Stimulated activated CD4-positive, alpha-beta T cell treated with anti-CD3 and anti-CD28 coated beads, Interleukin-15, amount 100 ng/mL, for 1 hour (primary cell): ENCODE measurements at places on chromosomes 7 and 10.

GRCh38 chr10:114279901-114280644, 41.0 kb downstream of the VWA2 start:
- DNase-seq = no peak

GRCh38 chr10:131239450-131239849, 72.1 kb downstream of the TCERG1L start:
- DNase-seq = no peak

DNA sequence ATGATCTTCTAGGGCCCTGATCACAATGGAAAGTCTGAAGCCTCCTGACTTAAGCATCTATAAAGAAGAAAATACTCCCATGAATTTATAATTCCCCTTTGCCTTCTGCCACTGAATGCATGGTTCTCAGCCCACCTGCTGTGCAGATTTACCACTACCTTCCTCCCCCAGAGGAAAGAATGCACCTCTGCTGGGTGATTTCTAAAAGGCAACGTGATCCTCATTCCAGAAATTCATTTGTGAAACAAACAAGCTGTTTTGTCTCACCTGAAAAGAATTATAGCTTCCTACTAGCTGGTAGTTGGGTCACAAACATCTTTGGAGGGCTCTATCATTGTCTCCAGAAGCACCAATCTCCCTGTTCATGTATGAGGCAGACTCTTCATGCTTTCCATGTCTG, 320.2 kb downstream of the CDC14C start:
- no peak for DNase-seq

DNA sequence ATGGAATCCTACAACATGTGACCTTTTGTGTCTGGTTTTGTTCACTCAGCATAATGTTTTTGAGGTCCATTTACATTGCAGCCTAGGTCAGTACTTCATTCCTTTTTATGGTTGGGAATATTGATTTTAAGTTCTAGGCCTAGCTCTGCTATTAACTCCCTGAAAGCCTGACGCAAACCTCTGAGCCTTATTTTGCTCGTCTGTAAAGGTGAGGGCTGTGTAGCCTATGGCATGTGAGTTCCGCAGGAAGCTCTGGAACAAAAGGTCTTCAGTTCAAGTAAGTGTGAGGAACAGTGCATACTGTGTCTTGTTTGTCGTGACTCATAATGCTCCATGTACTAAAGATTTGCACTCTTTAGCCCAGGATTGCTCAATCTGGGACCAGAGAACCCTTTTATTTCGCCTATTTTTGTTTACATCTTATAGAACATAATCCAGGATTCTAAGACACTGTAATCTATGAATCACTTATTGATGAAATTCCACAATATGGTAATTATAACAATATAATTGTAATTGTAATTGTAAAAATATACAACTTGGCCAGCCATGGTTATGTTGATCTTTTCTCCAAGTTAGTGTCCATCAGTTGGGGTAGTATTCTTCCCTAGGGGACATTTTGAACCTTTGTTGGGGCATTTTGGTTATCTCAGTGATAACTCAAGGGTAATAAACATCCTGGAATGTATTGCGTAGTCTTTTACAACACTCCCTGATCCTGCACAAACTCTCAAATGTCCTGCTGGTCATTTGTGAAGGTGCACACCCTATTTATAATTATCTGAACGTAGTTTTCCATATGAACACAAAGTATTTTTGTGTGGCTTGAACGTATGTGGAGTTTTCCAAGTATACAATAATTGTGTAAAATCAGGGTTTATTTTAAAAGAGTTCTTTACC, 184.7 kb downstream of the VTI1A start:
- no peak for DNase-seq

GRCh38 chr10:124032971-124033886, 60.2 kb downstream of the CHST15 start:
- no peak for DNase-seq

GRCh38 chr10:80613466-80614170, 75.9 kb downstream of the SH2D4B start:
- DNase-seq = no peak

DNA sequence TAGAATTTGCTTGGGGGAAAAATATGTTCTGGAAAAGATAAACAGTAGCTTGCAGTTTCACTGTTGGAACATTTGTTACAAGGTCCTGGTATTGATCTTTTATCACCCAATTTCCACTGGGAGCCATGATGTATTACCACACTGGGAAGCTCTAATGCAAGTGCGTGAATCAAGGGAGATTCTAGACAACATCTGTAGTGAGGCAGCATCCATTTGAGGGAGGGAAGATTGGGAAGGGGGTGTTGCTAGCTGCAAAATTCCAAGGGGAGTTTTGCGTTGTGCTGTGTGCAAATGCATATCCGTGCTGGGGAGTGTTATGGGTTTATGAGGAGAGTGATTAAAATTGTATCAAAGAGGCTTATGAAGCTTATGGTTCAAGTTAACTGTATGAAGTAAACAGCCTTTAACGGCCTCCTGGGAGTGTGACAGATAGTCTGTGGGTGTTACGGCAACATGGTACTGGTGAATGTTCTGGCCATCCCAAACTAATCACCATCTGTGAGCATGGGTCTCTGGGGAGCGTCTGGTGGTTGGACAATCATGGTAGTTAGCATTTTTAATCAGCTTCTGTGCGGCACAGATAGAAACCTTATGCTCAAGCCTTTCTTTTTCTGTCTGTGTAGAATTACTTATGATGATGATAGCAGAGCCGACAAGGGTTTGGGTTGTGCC, 601.9 kb upstream of the GALNT17 start:
- no peak for DNase-seq

- DNase-seq = no peak
These were observed 474.1 kb upstream of the ZMIZ1 start for GRCh38 chr10:78594559-78595268.

DNA sequence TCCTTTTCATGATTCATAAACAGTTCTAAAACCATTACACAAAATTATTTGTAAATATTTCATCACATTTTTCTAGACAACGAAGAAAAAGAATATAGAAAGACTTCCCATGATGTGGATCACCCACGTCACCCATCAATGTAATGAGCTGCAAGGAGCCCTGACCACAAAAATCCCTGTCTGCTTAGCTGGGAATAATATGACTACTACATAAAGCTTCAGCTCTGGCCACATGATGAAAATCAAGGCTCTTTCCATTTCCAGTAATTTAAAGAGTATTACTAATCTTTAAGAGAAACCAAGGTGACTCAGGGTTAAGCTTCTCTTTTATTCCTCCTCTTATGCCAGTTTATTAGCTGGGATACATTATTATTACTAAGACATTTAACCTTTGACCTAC, 180.8 kb upstream of the CACNA2D1 start:
- DNase-seq = no peak

GRCh38 chr7:112080978-112081377, 125.2 kb downstream of the DOCK4 start:
- no peak for DNase-seq
